ENCODE measurements at places on chromosomes 7 and 10.

DNA sequence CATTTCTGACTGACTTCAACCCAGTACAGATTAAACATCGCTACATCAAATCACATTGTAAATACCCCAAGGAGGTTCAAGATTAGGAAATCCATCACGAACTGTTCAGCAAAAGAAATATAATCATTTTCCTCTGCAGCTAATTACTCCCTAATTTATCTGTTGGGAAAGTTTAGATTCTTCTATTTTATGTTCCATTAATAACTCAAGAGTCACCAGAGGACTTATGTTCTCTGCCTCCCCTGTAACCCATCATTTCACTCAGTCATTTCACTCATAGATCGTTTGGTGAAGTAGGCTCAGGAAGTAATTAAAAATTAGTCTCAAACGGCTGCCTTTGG, 45.2 kb downstream of the FAM171A1 start:
- DNase-seq: no peak

GRCh38 chr7:5419539-5420066, 4.0 kb downstream of the TNRC18 start:
- DNase-seq: no peak

- peak; percentile 59 for DNase-seq
Observed at GRCh38 chr10:3882855-3883254, 97.8 kb upstream of the KLF6 start.

DNA sequence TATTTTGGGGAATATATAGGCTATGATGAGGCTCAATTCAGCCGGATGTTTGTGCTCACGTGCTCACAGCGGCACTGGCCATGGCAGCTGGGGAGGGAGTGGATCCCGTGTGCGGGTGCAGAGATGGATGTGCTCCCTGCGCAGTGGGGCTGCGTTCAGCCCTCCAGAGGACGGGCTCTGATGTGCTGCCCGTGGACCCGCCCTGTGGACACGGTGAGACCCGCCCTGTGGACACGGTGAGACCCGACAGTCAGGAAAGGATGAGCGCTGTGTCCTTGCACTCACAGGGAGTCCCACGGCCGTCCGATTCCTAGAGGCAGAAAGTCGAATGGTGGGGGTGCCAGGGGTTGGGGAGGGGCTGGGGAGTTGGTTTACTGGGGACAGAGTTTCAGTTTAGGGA, 89.0 kb downstream of the DNAJB6 start:
- DNase-seq: no peak

GRCh38 chr7:158861004-158861787, 4.8 kb downstream of the DYNC2I1 start:
- DNase-seq: no peak

GRCh38 chr7:31098642-31099360, 46.7 kb downstream of the ADCYAP1R1 start:
- DNase-seq: no peak

GRCh38 chr10:49844775-49845595, 82.9 kb upstream of the OGDHL start:
- no peak for DNase-seq

GRCh38 chr7:39733881-39734632, 110.7 kb downstream of the RALA start:
- DNase-seq: peak; percentile 78

DNA sequence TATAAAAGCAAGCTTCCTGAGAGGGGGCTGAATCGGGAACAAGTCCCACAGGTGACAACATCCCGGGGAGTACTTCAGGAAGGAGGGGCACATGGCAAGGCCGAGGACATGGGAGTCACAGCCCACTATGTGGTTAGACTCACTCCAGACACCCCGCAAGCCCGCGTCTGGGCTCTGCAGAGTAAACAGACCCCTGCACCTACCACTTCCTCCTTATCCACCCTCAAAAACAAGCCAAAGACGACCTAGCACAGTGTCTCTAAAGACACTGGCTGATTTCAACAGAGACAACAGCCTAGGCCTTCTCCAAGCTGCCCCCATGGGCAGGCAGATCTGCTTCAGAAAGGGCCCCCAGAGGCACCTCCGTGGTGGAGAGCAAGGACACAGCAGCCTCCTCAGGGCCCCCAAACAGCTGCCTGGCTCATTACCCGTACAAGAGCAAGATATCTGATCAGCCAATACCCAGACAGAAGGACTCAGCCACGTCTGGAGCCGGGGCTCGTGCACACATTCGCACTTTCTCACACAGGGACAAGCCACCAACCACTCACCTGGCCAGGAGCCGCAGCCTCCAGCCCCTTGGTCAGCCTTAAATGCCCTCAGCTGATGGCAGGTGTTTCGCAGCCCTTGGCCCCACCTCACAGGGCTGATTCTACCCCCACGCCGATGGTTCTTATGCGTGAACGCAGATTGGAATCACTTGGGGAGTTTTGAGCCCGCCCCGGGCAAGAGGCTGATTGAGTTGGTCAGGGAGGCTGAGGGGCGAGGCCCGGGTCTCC, 10.7 kb upstream of the KPNA7 start:
- DNase-seq: no peak

- no peak for DNase-seq
Observed at GRCh38 chr10:29142516-29143314, 146.2 kb upstream of the LYZL1 start.

DNA sequence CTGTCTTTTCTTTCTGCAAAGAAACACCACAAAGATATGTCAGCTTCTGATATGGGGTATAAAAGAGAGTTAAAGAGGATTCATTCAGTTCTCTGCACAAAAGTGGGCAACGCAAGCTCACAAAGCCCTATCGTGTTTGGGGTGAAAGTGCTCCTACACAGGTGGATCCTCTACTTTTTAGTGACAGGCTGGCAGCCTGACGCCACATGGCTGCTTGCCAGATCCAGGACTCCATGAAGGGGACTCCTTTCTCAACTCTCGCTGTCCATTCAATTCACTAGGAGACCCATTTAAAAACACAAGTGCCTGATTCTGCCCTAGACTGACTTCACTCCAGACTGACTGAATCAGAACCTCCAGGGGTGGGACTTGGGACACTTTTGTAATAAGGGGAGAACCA, 8.0 kb downstream of the PARP12 start:
- no peak for DNase-seq

DNA sequence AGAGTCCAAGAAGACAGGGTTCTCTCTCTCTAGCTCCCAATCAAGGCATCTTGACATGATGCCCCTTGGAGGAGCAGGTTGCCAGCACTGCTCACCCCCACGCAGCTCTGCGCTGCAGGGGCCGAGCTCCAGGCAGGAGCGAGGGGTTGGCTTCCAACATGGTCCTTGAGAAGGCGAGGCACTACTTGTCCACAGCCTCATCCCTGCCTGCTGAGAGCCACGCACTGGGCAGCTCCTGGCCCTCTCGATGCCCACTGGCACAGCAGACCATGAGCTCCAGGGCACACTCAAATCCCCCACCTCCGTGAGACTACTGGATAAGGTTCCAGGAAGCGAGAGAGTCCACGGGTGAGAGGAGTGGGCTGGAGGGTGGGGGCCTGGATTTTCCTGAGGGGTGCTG, 31.1 kb downstream of the RAMP3 start:
- DNase-seq: no peak

DNA sequence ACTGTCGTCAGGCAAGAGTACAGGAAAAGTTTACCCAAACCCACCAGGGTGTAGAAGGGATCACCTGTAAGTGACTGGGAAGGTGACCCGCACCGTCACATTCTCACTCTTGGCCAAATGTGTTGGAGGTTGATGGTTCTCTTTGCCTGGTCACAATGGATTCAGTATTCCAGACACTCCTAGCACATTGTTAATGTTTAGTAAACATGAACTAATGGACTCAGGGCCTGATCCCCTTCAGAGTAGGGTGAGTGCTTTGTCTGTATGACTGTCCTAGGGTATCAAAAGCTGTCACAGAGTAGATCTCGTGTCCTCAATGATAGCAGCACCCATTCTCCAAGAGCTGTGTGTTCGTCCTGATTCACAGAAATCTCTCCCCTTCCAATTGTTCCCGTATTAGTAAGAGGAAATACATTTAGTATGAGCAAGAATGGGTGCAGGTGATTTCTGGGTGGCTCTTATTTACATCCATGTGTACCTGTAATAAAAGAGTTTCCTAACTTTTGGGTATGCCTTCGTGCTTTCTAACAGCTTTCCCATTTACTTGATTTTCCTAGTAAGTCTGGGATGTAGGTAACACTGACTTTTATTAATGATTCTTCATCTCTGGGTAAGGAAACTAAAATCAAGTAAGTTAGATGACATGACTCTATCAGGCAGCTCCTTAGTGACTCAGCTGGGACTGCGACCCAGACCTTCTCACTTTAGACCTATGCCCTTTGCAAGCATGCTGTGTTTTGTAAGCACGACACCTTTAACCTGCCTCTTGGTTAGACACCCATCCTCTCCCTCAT, 4.7 kb downstream of the EEPD1 start:
- DNase-seq: no peak

DNA sequence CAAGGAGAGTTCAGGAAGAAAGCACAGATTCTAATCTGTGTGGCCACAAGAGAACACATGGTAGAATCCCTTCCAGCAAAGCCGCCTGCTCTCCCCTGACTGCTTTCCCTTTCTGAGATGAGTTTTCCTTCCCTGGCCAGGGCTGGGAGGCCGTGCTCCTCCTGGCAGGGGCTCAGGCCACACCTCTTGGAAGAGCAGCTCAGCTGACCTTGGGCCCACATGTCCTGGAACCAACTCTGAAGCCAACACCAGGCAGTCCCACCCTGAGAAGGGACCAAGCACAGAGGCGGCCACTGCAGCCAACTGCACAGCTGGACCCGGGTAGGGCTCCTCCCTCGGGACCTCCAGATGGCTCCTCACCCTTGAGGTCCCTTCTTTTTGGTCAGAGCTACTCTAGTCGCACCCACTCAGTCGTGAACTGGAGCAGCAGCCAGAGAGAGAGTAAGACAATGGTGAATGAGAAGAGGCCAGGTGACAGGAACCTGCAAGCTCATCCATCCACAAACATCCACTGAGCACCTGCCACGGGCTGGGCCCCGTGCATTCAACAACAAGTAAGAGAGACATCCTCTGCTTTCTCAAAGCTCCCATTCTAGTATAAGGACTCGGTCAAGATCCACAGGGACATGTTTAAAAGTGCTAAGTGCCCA, 40.3 kb downstream of the FAM53B start:
- DNase-seq: no peak
